Foreskin fibroblast (primary cell): ENCODE measurements at places on chromosomes 3 and 15.

DNA sequence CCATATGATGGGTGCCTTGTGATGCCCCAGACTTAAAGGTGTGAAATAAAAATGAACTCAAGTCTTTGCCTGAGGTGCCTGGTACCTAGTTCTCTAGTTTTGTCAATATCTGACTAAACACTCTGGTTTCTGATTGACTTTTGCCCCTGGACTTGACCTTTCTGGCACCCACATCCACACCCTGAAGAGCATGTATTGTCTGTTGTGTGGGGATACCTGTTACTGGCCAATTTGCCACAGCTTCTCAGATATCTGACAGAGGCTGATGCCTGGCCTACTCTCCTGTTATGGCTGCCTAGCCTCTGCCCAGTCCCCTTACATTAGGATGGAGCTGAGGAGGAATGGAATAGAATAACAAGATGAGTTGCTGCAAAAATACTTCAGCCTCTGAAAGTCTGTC is 3.6 kb downstream of the ZBTB38 start:
- DNase-seq, result no peak

- DNase-seq, result peak; percentile 14
Observed at GRCh38 chr3:162491952-162492351, 995.3 kb downstream of the OTOL1 start.

GRCh38 chr15:48647962-48648361 is 2.5 kb upstream of the FBN1 start:
- DNase-seq, result peak; percentile 53

GRCh38 chr15:73346735-73347312 is 21.9 kb downstream of the HCN4 start:
- DNase-seq, result peak; percentile 7

DNA sequence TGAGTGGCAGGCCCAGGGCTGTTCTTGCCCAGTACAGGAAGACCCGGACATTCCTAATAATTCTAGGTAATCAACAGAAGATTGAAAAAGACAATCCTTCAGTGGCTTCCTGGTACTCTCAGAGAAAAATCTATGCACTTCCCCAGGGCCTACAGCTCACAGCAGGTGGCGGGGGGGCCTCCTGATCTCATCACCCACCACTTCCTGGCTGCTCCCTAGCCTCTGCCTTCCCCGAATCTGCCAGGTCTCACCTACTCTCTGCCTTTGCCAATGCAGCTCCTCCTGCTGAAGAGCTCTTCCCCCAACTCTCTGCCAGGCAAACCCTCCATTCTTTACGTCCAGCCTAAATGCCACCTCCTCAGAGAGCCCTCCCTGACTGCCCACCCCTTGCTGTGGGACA is 37.5 kb downstream of the EHD4 start:
- no peak for DNase-seq

- DNase-seq, result peak; percentile 85
Observed at GRCh38 chr3:132659365-132660051, at the start of gene ACAD11. Gene ACAD11, minus strand, starts transcription at chr3:132659809. Its CDS starts 58 bp downstream, at chr3:132659751.

- DNase-seq, result no peak
Observed at GRCh38 chr15:70378126-70379031, 280.7 kb upstream of the TLE3 start.
